Amygdala (tissue), 56 donors: ENCODE measurements at places on chromosomes 16 and 17.

DNA sequence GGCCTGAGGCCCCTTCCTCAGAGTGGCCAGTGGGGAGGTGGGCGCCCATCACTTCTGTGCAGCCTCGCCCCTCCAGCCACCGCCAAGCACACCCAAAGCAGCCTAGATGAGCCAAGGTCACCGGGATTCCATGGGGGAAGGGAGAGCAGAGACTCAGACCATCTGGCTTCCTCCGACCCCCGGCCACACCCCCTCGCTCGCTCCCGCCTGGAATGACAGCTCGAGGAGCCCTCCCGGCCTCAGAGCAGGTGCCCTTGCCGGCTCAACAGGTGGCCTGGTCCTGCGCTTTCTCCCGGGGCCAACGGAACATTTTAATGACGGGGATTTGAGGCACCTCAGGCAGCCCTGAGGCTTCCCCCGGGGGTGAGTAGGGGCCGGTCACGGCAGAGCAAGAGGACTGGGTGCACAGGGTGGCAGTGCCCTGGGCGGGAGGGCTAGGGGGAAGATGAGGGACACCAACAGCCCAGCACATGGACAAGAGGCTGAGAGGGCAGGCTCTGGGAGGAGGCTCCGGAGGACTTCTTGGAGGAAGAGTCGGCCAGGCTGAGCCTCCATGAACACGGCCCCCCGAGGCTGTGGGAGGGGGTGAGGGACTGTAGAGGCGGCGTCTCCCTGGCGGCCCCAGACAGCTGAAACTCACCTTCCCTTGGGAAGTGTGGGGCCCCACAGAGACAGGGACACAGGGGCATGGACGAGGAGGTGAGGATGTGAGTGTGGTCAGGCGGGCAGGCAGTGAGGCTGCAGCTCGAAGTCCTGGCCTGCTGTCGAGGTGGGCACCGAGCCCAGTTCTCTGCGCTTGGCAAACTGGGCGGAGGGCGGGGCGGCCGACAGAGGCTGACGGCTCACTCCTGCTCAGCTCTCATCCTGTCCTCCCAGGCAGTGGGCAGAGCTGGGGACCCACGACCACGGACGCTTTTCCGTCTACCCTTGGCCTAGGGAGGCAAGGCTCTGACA lies 12.5 kb upstream of the C1QTNF8 start:
- no peak for DNase-seq

DNA sequence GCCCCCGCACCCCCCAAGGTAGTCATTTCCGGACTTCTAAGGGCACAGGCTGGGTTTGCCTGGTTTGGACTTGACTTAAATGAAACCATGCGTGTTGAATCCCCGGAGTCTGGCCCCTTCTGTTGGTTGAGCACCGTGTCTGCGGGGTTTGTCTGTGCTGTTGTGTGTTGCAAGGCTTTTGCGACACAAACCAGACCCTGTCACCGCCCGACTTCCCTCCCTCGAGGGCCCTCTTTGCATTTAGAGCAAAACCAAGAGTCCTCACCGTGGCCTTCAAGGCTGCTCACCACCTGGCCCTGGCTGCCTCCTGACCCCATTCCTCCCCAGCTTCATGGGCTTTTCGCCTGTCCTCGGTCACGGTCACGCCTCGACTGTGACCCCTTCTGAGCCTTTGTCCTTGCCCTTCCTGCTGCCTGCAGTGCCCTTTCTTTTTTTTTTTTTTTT lies 7.4 kb downstream of the CRISPLD2 start:
- no peak for DNase-seq

- DNase-seq = no peak
Measured at GRCh38 chr17:44402564-44403172, 13.2 kb upstream of the ITGA2B start.

DNA sequence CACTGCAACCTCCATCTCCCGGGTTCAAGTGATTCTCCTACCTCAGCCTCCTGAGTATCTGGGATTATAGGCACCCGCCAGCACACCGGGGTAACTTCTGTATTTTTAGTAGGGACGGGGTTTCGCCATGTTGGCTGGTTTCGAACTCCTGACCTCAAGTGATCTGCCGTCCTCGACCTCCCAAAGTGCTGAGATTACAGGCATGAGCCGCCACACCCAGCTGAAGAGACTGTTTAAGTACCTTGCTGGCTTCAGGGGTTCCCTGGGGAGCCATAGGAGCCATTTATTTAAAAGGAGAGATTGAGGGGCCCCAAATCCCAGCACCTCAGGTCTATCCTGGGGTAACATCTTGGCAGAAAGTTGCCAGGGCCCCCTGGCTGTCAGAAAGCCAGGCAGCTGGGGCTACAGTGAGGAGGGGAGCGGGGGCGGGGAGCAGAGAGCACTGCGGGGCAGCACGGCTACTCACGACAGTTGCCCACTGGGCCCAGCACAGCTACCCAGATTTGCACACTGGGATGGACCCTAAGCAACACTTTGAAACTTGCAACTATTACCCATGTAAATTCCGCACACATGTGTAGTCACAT lies 1.6 kb downstream of the SNAI3 start:
- DNase-seq = no peak

GRCh38 chr16:68339214-68339613 lies 28.4 kb downstream of the PRMT7 start:
- DNase-seq = no peak

DNA sequence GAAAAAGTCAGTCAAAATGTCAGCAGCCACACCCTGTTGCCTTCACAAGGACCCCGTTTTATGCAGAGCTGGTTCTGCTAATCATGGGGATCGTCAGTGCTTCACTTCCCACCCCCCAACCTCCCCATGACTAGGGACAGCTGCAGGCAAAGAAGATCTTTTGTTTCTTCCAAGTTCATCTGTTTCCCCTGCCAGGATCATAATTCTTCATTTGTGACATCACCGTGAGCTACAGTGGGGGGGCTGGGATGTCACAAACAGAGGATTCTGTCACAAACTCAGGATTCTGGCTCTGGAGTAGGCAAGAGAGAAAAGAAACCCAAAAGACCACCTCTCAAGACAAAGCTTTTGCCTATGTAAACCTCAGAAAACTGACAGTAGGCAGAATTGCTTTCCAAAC lies 24.7 kb downstream of the DNAJC7 start:
- peak; percentile 58 for DNase-seq

- no peak for DNase-seq
Measured at GRCh38 chr16:50428116-50428515, 59.3 kb upstream of the BRD7 start.

GRCh38 chr17:18921912-18922451 lies 30.0 kb upstream of the SLC5A10 start:
- DNase-seq = no peak

GRCh38 chr16:88610909-88611812 lies 27.2 kb upstream of the IL17C start:
- no peak for DNase-seq

GRCh38 chr16:25108054-25108453 lies 3.5 kb upstream of the LCMT1 start:
- no peak for DNase-seq

- no peak for DNase-seq
Measured at GRCh38 chr17:4345581-4346252, 20.8 kb downstream of the UBE2G1 start.

- DNase-seq = no peak
Measured at GRCh38 chr16:17269439-17269838, 201.3 kb downstream of the XYLT1 start.
